ENCODE measurements at places on chromosomes 5 and 9. TPM values are rescaled to one million over a fixed set of nuclear protein-coding genes. Genes with fewer than 3 reads are reported as not detected.

GRCh38 chr5:999032-999501 lies 9.5 kb upstream of the NKD2 start:
- no peaks in the 10 kb centered on the region for H3K27me3 ChIP-seq
- peak overlapping the region; percentile 34 for H3K27ac ChIP-seq
- no peaks in the 10 kb centered on the region for H3K36me3 ChIP-seq
- no peak overlapping the region for H3K4me3 ChIP-seq
- no peak for DNase-seq

DNA sequence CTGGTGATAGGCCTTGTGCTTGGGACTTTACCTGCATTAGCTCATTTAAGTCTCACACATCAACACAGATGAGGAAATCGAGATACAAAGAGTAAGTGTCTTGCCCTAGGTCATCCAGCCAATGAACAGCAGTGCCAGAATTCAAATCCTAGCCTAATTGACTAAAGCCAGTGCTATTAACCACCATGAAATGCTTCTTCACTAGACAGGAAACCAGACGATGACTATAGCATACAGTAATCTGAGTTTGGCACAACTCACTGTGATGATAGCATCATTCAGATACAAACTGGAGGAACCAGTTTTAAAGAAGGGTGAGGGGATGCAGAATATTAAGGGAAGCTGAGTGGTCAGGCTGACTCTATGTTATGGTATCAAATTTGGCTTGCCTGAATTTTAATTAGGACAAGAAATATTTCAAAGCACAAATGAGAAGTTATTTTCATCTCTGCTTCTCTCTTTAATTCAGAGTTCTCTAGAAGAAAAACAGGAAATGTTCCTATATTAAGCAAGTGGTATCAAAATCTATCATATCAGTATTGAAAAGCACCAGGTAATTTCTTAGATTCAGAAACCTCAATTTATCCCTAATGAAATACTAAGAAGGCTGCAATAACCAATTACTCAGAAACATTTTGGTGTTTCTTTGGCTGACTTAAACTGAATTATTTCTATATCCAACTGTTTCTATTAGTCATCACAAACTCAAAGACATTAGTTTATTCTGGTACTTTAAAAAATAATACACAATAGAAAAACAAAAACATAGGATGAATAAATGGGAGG lies 147.0 kb upstream of the RASA1 start:
- no peak overlapping the region for H3K4me3 ChIP-seq
- H3K27ac ChIP-seq, result no peak overlapping the region
- no peaks in the 10 kb centered on the region for H3K4me1 ChIP-seq
- DNase-seq, result no peak
- H3K36me3 ChIP-seq, result no peaks in the 10 kb centered on the region
- H3K27me3 ChIP-seq, result no peaks in the 10 kb centered on the region

- no peaks in the 10 kb centered on the region for H3K4me1 ChIP-seq
- no peaks in the 10 kb centered on the region for H3K36me3 ChIP-seq
- no peak overlapping the region for H3K27ac ChIP-seq
- DNase-seq, result no peak
- no peak overlapping the region for H3K4me3 ChIP-seq
- no peaks in the 10 kb centered on the region for H3K27me3 ChIP-seq
Measured at GRCh38 chr5:97627272-97627671, 444.2 kb upstream of the RIOK2 start.

Gene FBLL1
- not detected for total RNA-seq

Gene CDKN2A
- total RNA-seq, result 0.30 TPM

Gene NSMF
- total RNA-seq, result 9.8 TPM

GRCh38 chr5:41240390-41240789 lies 27.1 kb upstream of the C6 start:
- DNase-seq, result no peak
- H3K27me3 ChIP-seq, result no peaks in the 10 kb centered on the region
- H3K4me1 ChIP-seq, result no peaks in the 10 kb centered on the region
- H3K27ac ChIP-seq, result no peak overlapping the region
- H3K4me3 ChIP-seq, result no peak overlapping the region

DNA sequence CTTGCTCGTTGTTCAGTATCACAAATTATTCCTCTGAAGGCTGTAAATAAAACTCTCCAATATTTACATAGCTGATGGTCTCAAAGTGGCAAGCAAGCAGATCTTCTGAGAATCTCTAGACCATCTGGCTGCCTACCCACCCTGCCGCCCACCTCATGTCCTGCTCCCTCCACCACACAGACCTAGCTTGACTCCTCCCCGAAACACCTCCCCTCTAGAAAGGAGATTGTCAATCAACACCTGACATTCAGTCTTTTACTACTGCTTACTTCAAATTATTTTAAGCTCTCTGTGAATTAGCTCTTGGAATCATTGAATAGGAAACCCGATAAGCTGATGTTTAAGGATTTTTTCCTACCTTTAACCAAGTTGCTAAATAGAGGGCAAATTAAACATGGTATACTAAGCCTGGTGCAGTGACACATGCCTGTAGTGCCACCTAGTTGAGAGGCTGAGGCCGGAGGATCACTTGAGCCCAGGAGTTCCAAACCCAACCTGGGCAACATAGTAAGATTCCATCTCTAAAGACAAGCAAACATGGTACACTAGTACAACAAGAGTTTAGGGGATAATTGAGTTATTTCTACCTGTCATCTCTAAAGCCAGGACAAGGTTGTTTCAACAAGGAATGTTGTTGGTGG lies 10.9 kb upstream of the SOWAHA start:
- no peak overlapping the region for H3K4me3 ChIP-seq
- no peaks in the 10 kb centered on the region for H3K4me1 ChIP-seq
- H3K27ac ChIP-seq, result no peak overlapping the region
- H3K27me3 ChIP-seq, result peaks cover 35% of the 10 kb centered on the region
- H3K36me3 ChIP-seq, result no peaks in the 10 kb centered on the region

DNA sequence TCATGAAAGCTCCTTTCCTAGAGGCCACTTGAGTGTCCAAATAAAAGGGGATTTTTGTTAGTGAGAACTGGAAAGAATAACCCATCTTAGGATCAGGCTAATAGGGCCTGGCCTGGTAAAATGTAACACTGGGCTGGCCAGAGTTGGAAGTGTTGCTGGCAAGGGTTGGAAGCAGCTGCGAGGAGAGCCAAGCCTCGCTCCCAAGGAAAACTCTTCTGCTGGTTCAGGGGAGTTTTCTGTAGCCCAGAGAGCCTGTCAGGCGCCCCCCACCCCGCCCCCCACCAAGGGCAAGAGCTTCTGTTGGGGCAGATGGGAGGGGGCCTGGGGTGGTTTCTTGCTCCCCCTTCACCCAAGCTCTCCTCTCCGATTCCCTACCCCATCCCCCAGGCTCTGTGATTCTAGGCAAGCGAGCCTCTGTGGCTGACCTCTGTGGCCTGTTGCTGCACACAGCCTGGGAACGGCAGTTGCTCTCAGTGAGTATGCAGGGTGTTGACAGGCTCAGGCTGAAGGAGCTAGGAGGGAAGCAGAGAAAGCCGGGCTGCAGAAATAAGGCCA lies 547.8 kb downstream of the CCDC171 start:
- H3K4me1 ChIP-seq, result peaks cover 19% of the 10 kb centered on the region
- no peaks in the 10 kb centered on the region for H3K36me3 ChIP-seq
- peak; percentile 72 for DNase-seq
- H3K27me3 ChIP-seq, result peaks cover 9% of the 10 kb centered on the region
- peak overlapping the region; percentile 74 for H3K27ac ChIP-seq
- H3K4me3 ChIP-seq, result no peak overlapping the region

- H3K4me3 ChIP-seq, result no peak overlapping the region
- H3K36me3 ChIP-seq, result no peaks in the 10 kb centered on the region
- no peaks in the 10 kb centered on the region for H3K4me1 ChIP-seq
- no peaks in the 10 kb centered on the region for H3K27me3 ChIP-seq
Measured at GRCh38 chr5:165139262-165139661, 1633.8 kb downstream of the MAT2B start.

- H3K27ac ChIP-seq, result no peak overlapping the region
- no peak for DNase-seq
- no peaks in the 10 kb centered on the region for H3K27me3 ChIP-seq
- H3K4me1 ChIP-seq, result peaks cover 10% of the 10 kb centered on the region
Measured at GRCh38 chr5:56684159-56684558, 131.2 kb upstream of the MAP3K1 start.

- H3K4me1 ChIP-seq, result no peaks in the 10 kb centered on the region
- H3K4me3 ChIP-seq, result no peak overlapping the region
- no peak for DNase-seq
- H3K36me3 ChIP-seq, result no peaks in the 10 kb centered on the region
Measured at GRCh38 chr5:98041661-98042060, 731.8 kb upstream of the RGMB start.

- no peaks in the 10 kb centered on the region for H3K27me3 ChIP-seq
- no peaks in the 10 kb centered on the region for H3K36me3 ChIP-seq
- H3K4me1 ChIP-seq, result peaks cover 69% of the 10 kb centered on the region
- H3K4me3 ChIP-seq, result peak overlapping the region; percentile 99
- peak overlapping the region; percentile 100 for H3K27ac ChIP-seq
Measured at GRCh38 chr9:136484153-136485048, 1.6 kb upstream of the SEC16A start.

Gene SVEP1
- 8.8 TPM for total RNA-seq

GRCh38 chr5:147188200-147189108 lies 46.4 kb upstream of the STK32A start:
- H3K27me3 ChIP-seq, result peaks cover 18% of the 10 kb centered on the region
- no peaks in the 10 kb centered on the region for H3K4me1 ChIP-seq
- peak overlapping the region; percentile 38 for H3K4me3 ChIP-seq

DNA sequence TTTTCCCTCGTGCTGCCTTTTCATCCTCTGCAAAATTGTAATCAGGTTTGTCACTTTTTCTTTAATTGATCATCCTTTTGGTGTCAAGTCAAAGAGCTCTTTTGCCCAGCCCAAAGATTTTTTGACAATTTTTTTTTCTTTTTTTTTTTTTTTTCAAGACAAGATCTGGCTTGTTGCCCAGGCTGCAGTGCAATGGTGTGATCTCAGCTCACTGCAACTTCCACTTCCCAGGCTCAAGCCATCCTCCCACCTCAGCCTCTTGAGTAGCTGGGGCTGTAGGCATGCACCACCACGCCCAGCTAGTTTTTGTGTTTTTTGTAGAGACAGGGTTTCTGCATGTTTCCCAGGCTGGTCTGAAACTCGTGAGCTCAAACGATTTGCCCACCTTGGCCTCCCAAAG lies 36.7 kb downstream of the CDK7 start:
- no peak overlapping the region for H3K4me3 ChIP-seq
- H3K27me3 ChIP-seq, result no peaks in the 10 kb centered on the region
- peaks cover 17% of the 10 kb centered on the region for H3K4me1 ChIP-seq

DNA sequence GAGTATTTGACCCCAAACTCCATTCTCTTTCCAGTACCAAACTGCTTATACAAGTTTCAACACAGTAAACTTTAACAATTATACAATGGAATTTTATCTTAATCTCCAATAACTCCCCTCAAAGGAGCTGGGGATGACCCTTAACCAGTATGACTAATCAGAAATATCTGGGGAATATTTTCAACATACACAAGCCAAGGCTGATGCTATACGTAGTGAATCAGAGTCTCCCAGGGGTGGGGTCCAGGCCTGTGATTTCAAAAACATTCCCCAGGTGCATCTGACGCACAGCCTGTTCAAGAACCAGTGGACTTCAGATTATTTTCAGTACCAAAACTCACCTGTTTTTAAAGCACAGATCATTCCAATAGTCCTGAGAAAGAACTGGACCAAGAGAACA lies 11.8 kb upstream of the SEMA5A start:
- no peaks in the 10 kb centered on the region for H3K36me3 ChIP-seq
- no peaks in the 10 kb centered on the region for H3K27me3 ChIP-seq
- no peaks in the 10 kb centered on the region for H3K4me1 ChIP-seq

DNA sequence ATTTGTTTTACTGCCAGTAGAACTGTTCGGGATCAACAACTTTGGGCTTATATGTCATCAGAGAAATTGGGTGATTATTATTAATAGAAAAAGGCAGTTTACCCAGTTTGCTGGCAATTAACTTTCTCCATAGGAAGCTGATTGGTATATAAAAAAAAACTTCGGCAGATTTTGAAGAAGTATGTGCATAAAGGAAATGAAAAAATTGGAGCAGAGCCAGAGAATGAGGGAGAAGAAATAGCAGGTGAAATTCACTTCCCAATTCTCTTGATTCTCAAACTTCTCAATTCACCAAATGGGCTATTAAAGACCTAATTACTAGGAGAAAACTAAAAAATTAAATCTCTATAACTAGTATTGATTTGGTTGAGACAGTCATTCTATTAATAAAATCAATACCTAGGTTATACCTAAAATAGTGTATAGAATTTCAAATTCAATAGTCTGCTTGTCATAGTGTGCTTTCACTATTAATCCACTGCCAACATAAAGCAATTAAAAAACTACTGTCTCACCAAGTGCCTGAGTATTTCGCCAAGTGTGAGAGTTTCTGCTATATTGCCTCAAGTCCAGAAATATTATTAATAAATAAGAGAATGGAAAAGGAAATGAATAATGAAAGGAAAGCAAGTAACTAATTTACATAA lies 47.5 kb downstream of the STX17 start:
- peaks cover 11% of the 10 kb centered on the region for H3K36me3 ChIP-seq
- H3K4me1 ChIP-seq, result peaks cover 11% of the 10 kb centered on the region
- no peaks in the 10 kb centered on the region for H3K27me3 ChIP-seq
- no peak for DNase-seq

- no peaks in the 10 kb centered on the region for H3K27me3 ChIP-seq
- no peaks in the 10 kb centered on the region for H3K36me3 ChIP-seq
- H3K4me3 ChIP-seq, result no peak overlapping the region
- no peak overlapping the region for H3K27ac ChIP-seq
Measured at GRCh38 chr9:25570802-25571201, 107.4 kb downstream of the TUSC1 start.

DNA sequence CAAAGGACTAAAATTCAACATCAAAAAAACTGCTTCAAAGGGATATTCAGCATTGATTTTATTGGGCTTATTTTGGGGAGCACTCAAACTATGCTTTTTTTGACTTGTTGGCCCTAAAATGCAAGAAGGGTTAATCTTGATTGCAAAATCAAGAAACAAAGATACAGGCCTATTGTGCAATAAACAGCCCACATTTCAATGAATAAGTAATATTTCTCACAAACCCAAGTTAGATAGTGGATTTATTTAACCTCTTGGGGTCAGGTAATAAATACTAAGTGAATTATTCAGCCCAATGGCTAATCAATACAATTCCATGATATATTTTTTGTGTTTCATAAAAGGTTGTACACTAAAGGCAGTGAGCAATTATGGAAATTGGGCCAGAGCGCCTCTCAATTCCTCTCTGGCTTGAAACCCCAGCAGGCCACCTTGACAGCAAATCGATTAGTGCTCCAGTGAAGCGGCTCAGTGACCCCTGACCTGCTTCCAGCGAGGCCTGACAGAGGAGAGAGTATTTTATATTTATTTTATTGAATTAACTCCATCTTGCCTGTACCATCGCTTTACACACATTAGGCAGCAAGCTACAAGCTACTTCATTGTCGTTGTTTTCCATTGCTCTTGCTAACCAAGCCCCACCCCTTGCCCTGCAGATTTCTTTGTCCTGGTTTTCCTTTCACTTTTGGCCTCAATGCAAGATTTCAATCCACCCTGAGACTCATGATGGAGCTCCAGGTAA lies 65.5 kb downstream of the EBF1 start:
- peak overlapping the region; percentile 31 for H3K4me3 ChIP-seq
- H3K27ac ChIP-seq, result peak overlapping the region; percentile 82

DNA sequence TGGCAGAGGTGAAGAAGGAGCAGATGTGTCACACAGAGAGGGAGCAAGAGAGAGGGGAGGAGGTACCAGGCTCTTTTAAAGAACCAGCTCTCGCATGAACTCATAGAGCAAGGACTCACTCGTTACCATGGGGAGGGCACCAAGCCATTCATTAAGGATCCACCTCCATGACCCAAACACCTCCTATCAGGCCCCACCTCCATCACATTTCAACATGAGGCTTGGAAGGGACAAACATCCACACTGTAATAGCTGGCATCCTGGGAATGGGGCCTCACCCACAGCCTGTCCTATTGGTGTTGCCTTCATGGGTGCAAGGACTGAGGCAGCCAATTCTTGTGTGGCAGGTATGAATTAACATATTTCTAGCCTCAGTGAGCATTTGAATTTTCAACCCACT lies 11.6 kb upstream of the TNFAIP8 start:
- no peaks in the 10 kb centered on the region for H3K27me3 ChIP-seq
- H3K4me3 ChIP-seq, result no peak overlapping the region
- peaks cover 36% of the 10 kb centered on the region for H3K4me1 ChIP-seq
- no peak for DNase-seq
- H3K27ac ChIP-seq, result no peak overlapping the region

Measured in left ventricle myocardium inferior (tissue), 1 donor.